ENCODE measurements at places on chromosomes 12 and 14.

GRCh38 chr14:76228138-76228537, 76.4 kb downstream of the GPATCH2L start:
- DNase-seq = no peak

GRCh38 chr12:114683709-114684097, 272 bp downstream of the TBX3 start:
- no peak for DNase-seq

DNA sequence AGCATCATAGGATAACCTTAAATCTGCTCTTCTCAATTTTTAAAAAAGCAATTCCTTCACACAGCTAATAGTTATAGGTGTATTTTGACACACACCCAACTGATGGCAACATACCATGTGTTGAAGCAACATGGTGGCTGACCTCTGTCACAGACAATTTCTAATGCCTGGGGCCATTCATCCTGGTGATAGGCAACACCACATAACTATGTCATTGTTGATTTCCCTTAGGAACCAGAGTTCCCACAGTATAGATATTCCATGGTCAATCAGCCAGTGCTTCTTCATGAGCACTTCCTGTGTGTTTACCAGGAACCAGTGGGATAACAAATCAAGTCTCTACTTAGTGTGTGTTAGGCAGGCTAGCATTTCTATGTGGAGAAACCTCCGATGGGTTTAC, 88.3 kb downstream of the FIGNL2 start:
- no peak for DNase-seq

- no peak for DNase-seq
Measured at GRCh38 chr14:104223101-104224041, 85.0 kb downstream of the KIF26A start.

GRCh38 chr14:100864206-100864605, 38.3 kb downstream of the MEG3 start:
- peak; percentile 27 for DNase-seq

- DNase-seq = no peak
Measured at GRCh38 chr14:93804654-93805053, 16.4 kb upstream of the PRIMA1 start.

GRCh38 chr12:19206493-19207077, 77.1 kb downstream of the PLEKHA5 start:
- no peak for DNase-seq

- no peak for DNase-seq
Measured at GRCh38 chr12:10562306-10562933, 51.0 kb downstream of the MAGOHB start.

DNA sequence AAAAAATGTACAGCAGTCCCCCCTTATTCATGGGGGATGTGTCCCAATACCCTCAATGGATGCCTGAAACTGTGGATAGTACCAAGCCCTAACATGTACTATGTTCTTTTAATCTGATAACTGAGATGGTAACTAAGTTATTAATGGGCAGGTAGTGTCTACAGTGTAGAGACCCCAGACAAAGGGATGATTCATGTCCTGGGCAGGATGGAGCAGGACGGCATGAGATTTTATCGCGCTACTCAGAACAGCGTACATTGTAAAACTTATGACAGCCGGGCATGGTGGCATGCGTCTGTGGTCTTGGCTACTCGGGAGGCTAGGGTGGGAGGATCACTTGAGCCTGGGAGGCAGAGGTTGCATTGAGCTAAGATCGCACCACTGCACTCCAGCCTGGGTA, 37.1 kb downstream of the KIAA0586 start:
- DNase-seq = no peak

- no peak for DNase-seq
Measured at GRCh38 chr14:79011091-79011919, 841.1 kb downstream of the NRXN3 start.

DNA sequence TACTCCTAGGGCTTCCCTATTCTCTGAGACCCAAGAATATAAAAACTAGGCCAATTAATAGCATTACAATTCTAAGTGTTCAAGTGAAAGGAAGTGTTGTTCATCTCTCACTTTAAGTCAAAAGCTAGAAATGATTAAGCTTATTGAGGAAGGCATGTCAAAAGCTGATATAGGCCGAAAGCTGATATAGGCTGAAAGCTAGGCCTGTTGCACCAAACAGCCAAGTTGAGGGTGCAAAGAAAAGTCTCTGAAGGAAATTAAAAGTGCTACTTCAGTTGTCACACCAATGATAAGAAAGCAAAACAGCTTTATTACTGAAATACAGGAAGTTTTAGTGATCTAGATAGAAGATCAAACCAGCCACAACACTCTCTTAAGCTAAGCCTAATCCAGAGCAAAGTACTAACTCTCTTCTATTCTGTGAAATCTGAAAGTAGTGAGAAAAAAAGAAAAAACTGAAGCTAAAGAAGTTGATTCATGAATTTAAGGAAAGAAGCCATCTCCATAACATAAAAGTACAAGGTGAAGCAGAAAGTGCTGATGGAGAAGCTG, 68.9 kb downstream of the SLC6A15 start:
- DNase-seq = no peak

DNA sequence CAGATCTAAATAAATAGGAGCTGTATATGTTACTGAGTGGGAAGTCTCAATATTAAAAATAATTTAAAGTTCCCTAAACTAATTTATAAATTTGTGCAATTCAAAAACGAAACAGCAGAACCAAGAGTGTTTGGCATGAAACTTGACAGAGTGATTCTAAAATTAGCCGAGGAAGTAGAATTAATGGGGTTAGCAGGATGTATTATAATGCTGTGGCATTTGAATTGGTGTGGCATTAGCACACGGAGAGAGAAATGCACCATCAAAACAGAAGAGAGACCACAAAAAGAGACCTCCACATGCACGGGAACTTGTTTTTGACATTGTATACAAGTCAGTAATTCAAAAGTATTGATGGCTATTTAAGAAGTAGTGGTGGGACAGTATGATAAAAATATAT, 366.0 kb upstream of the RGS6 start:
- DNase-seq = no peak

DNA sequence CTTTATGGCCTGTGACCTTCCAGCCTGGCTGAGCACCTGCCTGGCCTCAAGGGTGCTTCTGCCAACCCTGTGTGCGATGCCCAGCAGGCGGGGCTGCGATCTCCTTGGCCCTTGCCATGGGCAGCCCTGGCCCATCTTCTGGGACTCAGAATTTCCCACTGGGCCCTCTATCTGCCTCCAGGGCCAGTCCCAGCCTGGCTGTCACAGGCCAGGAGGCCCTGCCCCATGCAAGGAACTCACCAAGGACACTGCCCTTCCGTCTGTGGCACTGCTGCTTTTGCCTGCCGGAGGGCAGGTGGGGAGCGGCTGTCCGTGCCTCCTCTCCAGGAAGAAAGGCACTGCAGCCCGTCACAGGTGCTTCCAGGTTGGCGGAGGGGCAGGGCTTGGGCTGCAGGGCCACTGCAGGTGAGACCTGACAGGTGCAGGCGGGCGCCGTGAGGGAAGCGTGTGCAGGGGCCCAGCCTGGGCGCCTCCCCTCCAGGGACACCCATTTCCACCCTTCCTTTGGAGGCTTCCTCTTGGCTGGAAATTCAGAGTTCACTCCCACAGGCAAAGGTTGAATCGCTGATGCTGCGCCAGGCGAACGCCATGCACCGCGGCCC, 177.8 kb downstream of the KIF26A start:
- peak; percentile 36 for DNase-seq

DNA sequence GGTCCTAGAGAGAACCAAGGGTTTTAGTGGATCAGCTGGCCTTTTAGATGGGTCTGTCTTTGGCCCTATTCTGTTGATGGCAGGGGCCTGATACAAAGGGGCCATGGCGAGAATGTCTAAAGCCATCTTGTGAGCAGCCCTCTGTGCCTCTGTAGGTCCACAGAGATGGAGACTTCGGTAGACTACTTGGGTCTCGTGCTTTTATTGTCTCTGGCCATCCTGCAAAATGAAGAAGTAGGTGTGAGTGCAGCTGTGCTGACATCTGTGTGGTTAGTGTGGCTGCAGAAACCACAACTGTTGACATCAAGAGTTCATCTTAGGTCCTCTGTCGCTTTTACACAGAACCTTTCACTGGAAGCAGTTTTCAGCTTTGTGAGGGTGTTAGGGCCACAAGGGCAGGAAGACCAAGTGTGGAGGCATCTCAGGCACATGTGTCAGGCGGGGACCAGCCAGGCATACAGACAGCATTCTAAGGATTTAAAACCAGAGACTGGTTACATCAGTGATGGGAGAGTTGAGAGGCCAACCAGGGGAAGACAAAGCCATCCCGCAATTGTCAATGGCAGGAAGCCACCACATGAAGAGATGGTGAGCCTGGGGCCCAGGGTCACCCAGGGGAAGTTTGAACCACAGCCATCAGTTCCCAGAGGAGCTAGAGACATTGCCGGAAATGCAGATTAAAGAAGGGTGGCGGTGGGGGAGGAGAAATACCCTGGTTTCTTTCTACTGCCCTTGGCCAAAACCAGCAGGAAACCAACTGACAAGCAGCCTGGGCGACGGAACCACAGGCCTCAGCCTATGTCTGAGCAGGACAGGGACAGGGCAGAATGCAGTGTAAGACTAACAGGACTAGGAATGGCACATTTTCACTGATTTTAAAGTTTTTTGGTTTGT, 13.0 kb upstream of the TPCN1 start:
- peak; percentile 74 for DNase-seq

GRCh38 chr14:42469637-42470426, 863.2 kb downstream of the LRFN5 start:
- no peak for DNase-seq

DNA sequence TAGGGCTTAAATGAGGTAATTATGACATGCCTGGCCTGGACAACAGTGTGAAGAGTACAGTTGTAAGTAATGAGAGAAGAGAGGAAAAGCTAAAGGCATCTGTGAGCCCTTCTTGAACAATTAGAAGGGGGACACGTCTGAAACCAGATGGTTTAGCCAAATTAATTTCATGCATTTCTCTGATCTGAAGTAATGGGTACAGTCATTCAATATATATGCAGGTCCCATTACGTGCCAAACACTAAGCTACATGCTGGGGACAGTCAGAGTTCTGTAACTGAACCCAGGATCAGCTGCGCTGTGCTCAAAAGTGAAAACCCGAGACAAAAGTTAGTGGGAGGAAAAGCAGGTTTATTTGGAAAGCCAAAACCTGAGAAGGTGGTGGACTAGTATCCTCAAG, 207.2 kb upstream of the TMTC1 start:
- DNase-seq = no peak

- DNase-seq = no peak
Measured at GRCh38 chr12:102959391-102959790, 1.9 kb downstream of the ASCL1 start.

DNA sequence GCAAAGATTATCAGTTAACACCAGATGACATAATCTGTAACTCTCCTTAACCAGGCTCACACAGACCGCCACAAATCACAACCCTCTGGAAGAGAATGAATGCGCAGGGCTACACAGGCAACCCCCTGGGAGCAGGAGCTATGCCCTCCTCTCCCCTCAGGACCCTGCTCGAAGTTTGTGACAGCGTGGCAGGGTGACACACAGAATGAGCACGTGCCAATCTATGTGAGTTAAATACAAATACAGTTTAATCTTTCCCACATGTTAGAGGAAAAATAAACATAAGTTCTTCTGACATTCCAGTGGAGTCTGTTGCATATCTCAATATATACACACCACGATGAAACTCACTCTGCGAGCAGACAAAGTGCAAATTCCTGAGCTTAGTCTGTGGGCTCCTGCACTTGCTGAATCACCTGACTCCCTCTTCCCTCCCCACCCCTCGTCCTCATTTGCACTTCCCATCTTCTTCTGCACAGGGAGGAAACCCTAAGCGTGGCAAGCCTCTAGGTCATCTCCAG, 37.6 kb downstream of the BCAT1 start:
- no peak for DNase-seq

GRCh38 chr12:70812136-70812535, 108.4 kb downstream of the PTPRR start:
- no peak for DNase-seq

GRCh38 chr14:70707138-70708038, 65.7 kb downstream of the TTC9 start:
- no peak for DNase-seq

- no peak for DNase-seq
Measured at GRCh38 chr12:54959291-54960018, 25.1 kb downstream of the TESPA1 start.

DNA sequence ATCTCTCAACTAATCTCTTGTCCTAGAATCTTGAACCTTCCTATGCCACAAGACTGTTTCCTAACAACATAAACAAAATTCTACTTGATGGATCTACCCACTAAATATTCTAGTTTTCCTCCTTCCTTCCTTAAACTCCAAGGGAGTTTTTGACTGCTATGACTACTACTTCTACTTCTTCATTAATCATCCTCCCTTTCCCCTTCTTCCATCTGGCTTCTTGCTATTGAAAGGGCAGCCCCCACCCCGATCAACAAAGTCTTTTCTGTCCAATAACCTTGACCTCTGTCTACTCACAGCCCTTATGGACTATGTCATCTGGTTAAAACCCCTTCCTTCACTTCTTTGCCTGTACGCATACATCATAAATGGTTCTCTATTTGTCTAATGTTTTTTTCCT, 5.6 kb downstream of the LTA4H start:
- DNase-seq = no peak

- DNase-seq = no peak
Measured at GRCh38 chr14:23950411-23951135, 3.0 kb upstream of the DHRS4 start.
